CD8-positive, alpha-beta T cell (primary cell): ENCODE measurements at places on chromosomes 16 and 17.

DNA sequence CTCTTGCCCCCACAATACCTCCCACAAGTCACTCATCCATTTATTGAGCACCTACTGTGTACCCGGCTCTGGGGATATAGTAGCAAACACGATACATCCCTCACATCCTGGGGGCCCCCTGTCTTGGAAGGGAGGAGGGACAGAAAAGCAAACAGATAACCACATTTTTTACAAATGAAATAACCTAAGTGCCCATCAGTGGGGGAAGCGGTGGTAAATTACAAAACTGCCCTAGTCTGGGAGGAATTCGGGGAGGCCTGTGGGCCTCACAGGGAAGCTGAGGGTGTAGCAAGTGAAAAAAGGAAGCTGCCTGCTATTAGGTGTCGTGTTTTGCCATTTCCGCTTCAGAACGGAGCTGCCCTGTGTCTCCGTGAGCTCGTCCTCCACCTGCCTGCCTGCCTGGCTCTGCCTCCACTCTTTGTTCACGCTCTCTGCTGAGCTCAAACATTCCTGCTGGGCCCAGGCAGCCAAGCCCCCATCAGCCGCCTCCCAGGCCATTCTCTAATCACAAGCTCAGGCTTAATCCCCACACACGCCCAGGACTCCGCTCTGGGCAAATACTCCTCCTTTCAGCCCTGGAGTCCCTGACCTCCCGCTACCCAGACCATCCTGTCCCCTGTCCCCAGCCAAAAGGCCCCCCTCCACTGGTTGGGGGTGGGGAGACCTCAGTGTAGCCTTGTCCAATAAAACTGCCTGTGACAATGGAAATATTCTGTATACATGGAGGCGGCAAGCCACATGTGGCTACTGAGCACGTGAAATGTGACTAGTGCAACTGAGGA, 10.2 kb upstream of the SEC14L5 start:
- DNase-seq = no peak

DNA sequence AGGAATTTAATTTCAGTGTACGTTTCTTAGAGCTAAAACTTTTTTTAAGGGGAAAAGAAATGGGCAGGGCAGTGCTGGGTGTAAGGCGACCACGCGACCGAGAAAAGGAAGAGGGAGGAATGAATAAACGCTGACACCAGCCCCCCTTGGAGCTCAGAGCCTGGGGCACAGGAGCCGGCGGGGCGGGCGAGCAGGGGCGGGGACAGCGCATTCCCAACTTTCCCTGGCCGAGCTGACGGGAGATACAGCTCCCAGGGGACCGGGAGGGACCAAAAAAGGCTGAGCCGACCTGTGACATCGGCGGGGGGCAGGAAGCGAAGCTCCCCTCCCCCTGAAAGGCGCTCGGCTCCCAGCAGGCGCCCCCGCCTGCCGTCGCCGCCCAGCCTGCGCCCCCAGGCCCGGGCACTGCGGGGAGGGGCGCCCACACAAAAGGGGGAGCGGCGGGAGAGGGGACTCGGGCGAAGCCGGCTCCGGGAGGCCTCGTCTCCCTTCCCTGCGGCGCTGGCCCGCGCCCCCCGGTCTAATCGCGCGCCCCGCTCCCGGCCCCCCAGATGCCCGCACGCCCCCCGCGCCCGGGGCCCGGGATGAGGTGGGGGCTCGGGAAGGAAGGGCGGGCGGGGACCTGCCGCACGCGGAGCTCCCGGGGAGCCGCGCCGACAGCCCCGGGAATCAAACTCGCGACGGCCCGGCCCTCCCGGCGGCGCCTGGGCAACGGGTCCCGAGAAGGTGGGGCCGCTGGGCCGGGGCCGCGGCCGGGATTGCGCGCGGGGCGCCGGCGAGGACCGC, 622 bp downstream of the CUEDC1 start:
- no peak for DNase-seq

- DNase-seq = no peak
These were observed 55.6 kb downstream of the IKZF3 start for GRCh38 chr17:39808409-39808997.

DNA sequence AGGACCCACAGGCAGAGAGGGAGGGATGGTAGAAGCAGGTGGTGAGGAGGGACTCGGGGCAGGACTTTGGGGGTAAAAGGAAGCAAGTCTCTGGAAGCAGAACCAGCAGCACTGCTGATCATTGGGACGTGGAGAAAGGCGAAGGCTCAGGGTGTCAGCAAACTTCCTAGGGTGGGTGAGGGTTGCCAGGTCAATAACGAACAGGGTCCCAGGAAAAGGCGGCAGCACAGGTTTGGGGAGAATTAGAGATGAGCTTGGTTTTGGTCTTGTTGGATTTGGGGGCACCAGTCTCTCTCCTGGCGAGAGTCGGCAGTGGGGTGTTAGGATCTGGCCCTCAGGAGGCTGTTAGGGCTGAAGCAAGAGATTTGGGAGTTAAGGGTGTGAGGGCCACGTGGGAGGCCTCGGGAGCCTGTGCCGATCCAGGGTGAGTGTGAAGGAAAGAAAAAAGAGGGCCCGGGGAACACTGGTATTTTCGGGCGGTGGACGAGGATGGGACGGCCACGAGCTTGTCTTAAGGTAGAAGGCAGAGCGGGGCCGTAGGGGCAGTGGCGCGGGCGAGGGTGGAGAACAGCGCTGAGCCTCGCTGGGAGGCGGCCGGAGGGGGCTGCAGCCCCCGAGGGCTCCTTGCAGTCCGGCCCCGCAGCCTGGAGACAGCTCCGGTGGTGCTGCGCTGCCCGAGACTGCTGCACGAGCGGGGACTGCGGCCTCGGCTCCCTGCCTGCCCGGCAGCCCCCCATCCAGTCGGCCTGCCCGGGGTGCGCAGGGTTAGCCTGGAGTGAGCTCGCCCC, 765 bp upstream of the ADORA2B start:
- no peak for DNase-seq

GRCh38 chr17:43018008-43018853, 4.0 kb downstream of the VAT1 start:
- DNase-seq = peak; percentile 60

DNA sequence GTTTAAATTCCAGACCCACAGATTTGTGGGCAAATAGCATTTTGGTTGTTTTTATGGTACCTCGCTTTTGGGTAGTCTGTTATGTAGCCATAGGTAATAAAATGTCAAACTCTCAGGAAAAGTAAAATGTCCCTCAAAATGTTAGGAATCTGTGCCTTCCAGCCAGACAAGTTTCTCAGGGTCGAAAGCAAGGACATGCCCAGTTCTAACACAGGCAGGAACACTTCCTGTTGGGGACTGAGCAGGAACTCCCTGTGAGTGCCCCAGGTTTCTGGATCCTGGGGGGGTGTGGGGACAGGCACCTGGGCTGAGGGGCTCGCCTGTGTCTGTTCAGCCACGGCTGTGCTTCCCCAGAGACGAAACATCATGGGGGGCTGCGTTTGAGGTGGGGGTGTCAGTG, 62.3 kb downstream of the GNA13 start:
- no peak for DNase-seq

- DNase-seq = no peak
These were observed 20.1 kb upstream of the IRF8 start for GRCh38 chr16:85878875-85879274.
